ENCODE measurements at places on chromosomes 5 and 9.

DNA sequence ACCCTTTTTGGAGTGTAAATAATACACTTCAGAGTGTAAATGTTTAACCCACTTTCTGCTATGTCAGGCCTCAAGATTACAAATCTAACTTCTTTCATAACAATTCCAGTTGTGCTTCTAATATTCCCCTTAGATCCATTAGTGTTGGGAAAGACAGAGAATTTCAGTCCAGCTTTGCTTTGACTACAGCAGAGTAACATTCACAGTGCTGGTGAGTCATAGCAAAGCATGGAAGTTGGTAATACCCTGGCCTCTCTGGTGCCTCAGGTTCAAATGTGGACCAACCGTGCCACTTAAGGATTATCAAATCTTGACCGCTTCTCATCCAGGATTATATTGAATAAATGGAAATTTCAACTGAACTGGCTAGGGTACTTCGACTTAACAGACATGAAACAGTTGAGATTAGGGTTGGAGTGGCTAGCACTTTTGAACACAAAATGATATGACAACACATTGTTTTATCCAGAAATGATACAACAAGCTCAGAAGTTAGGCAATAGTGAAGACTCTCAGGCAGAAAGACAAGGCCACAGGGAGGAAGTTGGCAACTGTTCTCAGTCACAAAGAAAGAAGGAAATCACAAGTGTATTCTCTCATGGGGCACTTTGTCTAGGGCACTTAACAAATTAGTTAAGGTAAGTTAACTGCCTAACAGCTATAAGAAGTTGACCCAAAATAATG is 24.4 kb upstream of the RASA1 start:
- DNase-seq, result no peak

- no peak for DNase-seq
Measured at GRCh38 chr9:92349771-92350739, 24.3 kb downstream of the CENPP start.

DNA sequence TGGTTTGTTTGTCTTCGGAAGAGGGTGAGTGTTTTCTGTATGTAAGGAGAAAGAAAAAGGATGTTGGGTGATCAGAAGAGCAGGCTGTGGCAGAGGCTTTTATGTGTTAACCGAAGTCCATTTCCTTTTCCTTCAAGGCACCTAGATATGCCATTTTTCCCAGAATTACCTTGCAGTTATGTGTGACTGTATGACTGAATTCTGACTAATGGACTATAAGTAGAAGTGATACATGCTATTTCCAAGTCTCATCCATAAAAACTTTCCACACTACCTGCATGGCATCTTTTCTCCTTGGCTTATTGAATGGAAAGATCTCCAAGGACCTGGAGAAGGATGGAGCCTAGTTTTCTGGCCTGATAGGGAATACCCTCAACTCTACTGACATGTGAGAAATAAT is 10.6 kb upstream of the NDUFS4 start:
- no peak for DNase-seq

GRCh38 chr5:34511063-34511462 is 145.1 kb upstream of the RAI14 start:
- no peak for DNase-seq

DNA sequence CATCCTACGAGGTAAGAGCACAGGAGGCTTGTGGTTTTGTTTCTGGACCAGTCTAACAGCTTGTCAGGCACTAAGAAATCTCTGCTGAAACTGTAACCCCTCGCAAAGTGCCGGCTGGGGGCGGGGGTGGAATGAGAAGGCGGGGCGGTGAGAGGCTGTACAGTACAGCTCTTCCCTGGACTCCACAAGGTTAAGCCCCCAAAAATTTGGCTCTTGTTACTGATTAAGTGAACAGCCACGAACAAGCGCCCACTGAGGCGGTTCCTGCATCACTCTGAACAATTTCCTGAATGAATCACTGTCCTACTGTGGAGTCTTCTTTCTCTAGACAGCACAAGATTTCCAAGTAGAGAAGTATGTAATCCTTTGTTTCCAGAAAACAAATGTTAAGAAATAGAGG is 6.8 kb downstream of the FBP2 start:
- peak; percentile 47 for DNase-seq

GRCh38 chr5:23483090-23483489 is 24.3 kb upstream of the PRDM9 start:
- no peak for DNase-seq

- no peak for DNase-seq
Measured at GRCh38 chr9:136828474-136829140, 13.7 kb upstream of the AJM1 start.

DNA sequence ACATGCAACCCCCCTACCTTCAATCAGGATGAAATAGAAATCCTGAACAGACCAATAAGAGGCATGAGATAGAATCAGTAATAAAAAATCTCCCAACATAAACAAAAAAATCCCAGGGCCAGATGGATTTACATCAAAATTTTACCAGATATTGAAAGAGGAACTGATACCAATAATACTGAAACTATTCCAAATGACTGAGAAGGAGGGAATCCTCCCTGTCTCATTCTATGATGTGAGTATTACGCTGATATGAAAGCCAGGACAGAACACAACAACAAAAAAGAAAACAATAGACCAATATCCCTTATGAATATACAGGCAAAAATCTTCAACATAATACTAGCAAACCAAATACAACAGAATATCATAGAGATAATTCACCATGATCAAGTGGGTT is 109.0 kb upstream of the SMC2 start:
- DNase-seq, result no peak

GRCh38 chr9:1005043-1005667 is 28.7 kb downstream of the DMRT3 start:
- DNase-seq, result peak; percentile 86

GRCh38 chr5:127814588-127814973 is 111.4 kb downstream of the CCDC192 start:
- no peak for DNase-seq

- no peak for DNase-seq
Measured at GRCh38 chr5:59617186-59617771, 276.2 kb downstream of the PDE4D start.

- peak; percentile 41 for DNase-seq
Measured at GRCh38 chr9:109967651-109968642, 187.9 kb downstream of the PALM2AKAP2 start.

DNA sequence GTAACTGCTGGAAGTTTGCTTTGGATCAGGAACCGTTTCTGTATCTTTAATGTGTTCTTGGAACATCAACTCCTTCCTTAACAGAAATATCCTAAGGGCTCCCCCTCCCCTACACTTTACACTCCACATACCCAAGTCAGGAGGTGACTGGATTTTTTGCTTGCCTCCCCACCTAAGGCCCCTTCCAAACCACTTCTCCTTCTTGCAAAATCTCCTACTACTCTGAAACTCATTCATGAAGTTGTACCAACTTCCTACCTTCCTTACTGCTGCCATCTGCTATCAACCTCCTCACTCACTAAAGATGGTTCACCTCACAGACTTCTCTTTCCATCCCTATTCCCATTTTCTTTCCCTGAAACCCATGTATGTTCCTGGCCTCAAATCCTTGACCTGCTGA is 16.1 kb downstream of the TXN start:
- DNase-seq, result no peak

DNA sequence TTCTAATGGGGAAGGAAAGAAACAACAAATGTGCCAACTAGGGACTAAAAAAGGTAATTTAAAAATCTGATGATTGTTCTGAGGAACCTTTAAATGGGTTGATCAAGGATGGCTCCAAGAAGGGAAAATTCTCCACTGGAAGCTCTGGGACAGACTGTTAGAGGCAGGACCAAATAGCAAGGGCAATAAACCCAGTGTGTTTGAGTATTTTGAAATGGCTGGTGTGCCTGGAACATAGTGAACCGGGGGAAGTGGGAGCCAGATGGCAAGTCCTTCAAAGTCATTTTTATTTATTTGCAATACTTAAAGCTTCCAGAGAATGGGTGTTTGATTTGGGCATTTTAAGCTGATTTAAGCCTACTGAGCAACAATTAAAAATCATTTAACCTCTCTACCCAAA is 587.7 kb upstream of the MEF2C start:
- DNase-seq, result no peak

GRCh38 chr9:69606089-69606488 is 66.1 kb downstream of the APBA1 start:
- no peak for DNase-seq

DNA sequence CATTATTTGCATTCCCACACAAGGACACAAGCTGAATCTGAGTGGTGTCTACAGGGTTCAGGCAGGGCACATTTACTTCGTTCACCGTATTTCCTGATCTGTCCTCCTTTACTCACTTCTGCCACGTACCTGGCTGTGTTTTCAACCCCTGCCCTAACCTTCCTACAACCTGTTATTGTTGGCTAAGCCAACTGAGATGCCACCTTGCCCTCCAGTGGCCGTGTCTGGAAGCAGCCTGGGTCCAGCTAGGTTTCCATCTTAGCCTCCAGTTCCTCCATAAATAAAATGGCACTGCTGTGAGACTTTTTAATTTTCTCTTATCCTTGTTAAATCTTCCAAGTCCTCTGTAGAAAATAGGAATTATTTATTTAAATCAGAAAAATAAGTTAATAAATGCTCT is 64.8 kb downstream of the ATP10B start:
- DNase-seq, result peak; percentile 61

GRCh38 chr9:37801287-37801850 is 772 bp downstream of the DCAF10 start:
- peak; percentile 44 for DNase-seq

DNA sequence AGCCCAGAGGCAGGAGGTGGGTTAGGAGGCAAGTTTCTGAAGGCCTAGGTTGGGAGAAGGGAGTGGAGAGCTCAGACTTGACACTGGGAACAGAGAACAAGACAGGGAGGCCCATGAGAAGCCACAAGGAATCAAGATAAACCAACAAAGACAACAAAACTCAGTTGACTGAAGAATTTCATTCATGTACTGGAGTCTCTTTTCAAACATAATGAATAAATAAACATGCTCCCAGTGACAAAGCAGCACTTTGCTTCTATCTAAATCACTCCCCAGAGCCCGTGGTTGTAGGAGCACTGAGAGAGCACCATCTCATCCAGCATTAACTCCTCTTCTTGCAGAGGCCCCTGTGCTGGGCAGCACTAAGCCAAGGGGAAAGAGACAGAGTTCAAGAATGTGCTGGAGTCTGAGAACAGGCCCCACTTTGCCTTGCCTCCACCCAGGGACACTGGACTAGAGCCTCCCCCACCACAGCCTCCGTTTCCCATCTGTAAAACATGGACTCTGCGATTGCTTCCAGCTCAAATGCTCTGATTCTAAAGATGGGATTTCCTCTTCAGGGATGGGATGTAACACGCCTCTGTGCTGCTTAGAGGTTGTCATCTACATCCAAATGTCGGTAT is 282.0 kb downstream of the SPOCK1 start:
- no peak for DNase-seq

- DNase-seq, result no peak
Measured at GRCh38 chr9:16524823-16525222, 345.6 kb downstream of the BNC2 start.

GRCh38 chr9:93207326-93207814 is 23.4 kb downstream of the WNK2 start:
- DNase-seq, result no peak

- no peak for DNase-seq
Measured at GRCh38 chr5:145553177-145553576, 282.0 kb downstream of the PRELID2 start.

- DNase-seq, result no peak
Measured at GRCh38 chr5:142969186-142969585, 199.0 kb downstream of the ARHGAP26 start.

GRCh38 chr5:172887692-172888091 is 53.6 kb downstream of the ERGIC1 start:
- no peak for DNase-seq

GRCh38 chr9:92728831-92729734 is 35.5 kb downstream of the BICD2 start:
- no peak for DNase-seq

DNA sequence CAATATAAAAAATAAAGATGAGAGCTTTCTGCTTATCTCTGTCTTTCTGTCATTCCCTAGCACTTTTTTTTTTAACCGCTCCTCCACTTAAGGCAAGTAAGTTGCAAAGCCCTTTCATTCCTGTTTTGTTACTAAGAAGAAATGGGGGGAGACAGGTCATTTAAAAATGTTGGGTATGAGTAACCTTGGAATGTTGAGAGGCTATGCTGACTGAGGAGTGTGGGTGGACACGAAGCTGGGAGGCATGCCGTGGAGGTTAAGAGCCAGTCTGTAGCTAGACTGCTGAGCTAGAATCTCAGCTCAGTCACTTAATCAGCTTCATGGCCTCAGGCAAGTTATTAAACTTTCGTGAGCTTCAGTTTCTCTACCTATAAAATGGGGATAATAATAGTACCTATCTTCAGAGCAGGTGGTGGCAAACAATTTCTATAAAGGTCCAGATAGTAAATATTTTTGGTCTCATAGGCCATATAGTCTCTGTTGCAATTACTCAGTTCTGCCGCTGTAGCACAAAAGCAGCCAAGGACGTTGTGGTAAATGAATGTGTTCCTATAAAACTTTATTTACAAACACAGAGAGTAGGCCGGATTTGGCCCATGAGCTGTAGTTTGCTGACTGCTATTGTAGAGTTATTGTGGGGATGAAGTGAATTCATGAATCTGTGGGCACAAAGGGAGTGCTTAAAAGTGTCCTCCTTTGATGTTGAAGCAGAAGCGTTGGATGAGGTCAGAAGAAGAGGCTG is 220.0 kb downstream of the GABBR2 start:
- no peak for DNase-seq

GRCh38 chr5:132439521-132440089 is 51.0 kb downstream of the IRF1 start:
- DNase-seq, result no peak

DNA sequence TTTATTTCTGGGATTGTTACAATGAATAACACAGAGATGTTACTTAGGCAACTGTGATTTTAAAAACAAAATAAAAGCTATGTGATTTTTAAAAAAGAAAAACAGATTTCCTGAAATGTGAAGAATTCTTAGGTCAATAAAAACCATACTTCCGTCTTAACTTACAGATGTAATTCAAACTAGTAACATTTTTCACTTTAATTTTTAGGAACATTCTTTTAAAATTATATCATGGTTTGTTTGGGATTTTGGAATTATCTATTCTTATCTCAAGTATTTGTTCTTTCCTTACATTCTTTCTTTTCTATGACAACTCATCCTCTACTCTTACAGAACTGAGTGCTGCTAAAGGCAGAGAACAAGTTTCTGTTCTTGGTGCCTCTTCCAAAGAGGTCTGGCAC is 159.5 kb downstream of the RAPGEF6 start:
- DNase-seq, result no peak

DNA sequence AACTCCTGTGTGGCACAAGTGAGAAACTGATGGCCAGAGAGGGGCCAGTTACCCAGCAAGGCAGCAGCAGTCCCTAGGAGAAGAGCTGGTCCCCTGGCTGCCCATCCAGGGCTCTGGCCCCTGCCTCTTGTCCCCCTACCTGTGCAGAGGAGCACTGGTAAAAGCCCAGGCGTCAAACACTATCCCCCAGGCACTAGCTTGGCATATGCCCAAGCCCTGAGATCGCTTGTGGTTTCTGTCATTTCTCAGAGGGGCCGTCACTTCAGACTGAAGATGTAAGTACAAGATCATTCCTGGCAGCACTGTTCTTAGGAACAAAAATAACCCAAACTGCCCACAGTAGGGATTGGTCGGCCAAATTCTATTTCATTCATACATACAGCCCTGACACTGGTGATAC is 53.9 kb downstream of the COL15A1 start:
- no peak for DNase-seq
